Renal cortical epithelial cell (primary cell): ENCODE measurements at places on chromosomes 13 and 19. TPM values are rescaled to one million over a fixed set of nuclear protein-coding genes. Genes with fewer than 3 reads are reported as not detected.

The ZNF850 gene
- 3.1 and 3.9 TPM in 2 replicates for total RNA-seq

DNA sequence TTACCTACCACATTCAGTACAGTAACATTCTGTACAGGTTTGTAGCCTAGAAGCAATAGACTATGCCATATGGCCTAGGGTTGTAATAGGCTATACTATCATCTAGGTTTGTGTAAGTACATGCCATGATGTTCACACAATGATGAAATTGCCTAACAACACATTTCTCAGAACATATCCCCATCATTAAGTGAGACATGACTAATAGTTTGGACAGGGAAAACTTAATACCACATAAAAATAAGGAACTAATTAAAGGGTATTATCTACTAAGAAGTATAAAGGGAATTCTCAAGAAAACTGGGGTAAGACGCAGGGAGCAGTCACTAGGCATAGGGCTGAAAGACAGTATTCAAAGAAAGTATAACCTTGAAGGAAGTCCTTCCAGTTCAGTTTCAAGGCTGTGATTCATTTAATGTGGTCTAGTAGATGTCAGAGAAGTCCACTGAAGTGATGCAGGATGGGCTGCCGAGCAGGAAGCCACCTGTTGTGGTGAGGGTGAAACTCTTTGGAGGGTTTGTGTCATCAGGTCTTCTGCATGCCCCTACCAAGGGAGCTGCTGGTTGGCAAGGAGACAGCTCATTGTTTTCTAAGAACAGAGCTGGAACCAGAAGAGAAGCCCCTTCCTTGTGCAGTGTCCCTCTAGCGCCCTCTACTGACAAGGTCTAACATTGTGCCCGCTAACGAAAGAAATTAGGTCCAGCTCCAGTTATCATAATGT lies 122.9 kb downstream of the OLFM4 start:
- DNase-seq, result peak; percentile 14

The EIF3K gene
- 328 and 420 TPM in 2 replicates for total RNA-seq

DNA sequence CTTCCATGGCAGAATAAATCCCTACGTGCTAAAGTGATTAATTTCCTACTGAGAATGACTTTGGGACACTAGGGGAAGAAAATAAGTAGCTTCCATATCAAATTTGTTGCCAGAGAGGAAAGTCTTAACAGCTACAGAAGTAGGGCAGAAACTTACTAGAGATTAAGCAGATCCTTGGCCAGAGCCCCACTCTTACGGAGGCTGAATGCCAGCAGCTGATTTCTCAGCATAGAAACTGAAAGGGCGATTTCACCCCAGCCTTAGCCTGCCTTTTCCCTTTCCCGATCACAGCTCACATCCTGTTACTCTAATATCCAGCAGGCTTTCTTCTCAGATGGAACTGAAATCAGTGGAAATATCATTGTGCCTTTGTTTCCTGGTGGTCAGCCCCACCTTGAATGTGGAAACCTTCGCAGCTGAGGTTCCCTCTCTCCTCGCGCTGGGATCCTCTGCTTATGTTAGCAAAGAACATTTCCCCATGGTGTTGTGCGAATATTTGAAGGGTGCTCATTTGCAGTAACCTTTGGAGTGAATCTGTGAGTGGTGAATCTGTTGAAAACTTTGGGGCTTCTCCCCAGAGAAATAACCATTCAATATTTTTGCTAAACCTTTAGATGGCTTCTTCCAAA lies 8.4 kb downstream of the FAM124A start:
- peak; percentile 10 for DNase-seq

DNA sequence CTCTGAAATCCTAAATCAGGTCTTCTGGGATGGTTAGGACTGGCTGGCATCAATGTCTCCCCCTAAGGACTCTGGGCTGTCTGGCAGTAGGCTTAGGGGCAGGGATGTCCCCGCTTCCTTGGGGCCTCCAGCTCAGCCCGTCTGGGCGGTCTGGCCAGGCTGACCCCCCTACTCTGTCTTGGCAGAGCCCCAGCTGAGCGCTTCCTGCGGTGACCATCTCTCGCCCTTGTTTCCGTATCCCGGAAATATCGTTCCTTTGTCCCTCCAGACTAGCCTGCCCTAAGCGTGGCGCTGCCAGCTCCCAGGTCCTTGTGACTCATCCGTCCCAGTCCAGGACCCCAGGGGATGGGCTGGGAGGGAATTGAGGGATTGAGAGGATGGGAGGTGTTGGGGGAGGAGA lies 11.3 kb downstream of the GTPBP3 start:
- peak; percentile 23 for DNase-seq

The PABPC3 gene
- 0.17 and 0.35 TPM in 2 replicates for total RNA-seq

DNA sequence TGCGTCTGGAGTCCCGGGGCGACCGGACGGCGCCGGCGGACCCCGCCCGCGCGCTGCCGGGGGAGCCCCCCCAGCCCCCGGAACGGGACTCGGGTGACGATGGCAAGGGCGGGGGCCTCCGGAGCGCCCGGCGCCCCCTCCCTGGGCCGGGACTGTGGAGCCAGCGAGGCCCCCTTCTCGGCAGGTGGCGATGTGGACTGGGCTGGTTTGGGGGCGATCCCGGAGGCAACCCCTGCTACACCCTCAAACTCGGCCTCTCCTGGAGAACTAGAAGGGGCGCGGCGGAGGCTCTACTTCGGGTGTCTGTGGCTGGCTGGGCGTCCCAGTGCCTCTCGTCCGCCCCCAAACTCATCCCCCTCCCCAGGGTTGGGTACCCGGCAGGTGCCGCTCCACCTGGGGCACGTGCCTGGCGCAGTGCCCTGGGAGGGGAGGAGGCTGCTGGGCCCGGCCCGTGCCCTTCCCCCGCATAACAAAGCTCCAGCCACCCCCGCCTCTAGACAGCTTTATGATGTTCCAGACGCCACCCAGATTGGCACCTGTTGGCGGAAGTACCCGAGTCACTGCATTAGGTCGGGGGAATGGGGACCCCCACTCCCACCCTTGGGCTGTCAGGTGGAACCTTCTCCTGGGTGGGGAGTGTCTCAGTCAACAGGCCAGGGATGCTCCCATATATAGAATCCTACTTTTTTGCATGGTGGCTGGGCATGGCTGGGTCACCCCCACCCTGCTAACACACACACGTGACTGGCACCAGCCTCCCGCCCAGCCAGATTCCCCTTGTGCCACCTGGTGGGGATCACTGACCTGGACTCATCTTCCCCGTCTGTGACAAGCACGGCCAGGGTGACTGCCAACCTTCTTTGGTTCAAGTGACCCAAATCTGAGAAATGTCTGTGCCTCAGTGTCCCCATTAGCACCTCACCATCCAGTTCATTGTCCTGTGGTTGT lies 722 bp downstream of the PKN1 start:
- no peak for DNase-seq

The TUBA3C gene
- total RNA-seq, result not detected in 2 replicates

DNA sequence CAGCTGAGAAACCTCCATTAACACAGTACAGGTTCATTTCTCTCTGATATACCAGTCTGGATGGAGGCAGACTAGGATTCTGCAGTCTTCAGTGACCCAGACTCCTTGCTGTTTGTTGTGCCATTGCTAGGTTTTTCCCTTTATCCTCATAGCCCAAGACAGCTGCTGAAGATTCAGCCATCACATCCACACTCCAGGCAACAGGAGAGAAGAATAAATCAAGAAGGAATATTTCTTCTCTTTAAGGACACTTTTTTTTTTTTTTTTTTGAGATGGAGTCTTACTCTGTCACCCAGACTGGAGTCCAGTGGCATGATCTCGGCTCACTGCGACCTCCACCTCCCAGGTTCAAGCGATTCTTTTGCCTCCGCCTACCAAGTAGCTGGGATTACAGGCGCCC lies 14.3 kb downstream of the CLPTM1 start:
- DNase-seq, result no peak

GRCh38 chr13:41827507-41828213 lies 133.2 kb downstream of the VWA8 start:
- peak; percentile 91 for DNase-seq

The ADAMTSL5 gene
- total RNA-seq, result 2.1 and 5.0 TPM in 2 replicates

- DNase-seq, result no peak
These were observed 5.6 kb upstream of the KEAP1 start for GRCh38 chr19:10508707-10509106.
